ENCODE measurements at places on chromosomes 5 and 9.

- DNase-seq: no peak
Measured at GRCh38 chr9:34484678-34485077, 26.1 kb downstream of the DNAI1 start.

DNA sequence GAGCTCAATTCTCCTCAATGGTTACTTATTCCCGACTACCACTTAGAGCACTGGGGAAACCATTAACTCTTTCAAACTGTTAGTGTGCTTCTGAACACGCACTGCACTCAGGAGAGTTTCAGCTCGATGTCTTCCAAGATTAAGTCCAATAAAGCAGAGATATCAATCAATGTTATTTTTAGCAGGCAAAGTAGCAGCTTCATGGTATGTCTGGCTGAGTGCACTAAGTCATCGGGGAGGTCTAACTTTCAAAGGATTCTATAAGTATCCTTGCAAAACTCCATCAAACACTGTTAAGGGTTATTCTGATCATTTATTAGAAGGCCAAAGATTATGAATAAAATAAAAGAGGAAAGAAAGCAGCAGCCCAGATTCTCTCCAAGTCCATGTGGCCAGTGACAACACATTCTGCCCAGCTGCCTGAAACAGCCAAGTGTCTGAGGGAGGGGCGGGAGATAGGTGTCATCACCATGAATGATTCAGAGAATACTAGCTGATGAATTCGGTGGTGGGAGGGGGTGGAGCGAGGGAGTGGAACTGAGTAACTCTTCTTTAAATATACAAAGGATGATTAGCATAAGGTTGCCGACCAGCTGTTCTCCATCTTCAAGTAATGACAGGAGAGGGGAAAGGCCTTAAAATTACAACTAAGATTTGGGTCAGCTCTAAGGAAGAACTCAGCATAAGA lies 21.3 kb downstream of the NREP start:
- no peak for DNase-seq

DNA sequence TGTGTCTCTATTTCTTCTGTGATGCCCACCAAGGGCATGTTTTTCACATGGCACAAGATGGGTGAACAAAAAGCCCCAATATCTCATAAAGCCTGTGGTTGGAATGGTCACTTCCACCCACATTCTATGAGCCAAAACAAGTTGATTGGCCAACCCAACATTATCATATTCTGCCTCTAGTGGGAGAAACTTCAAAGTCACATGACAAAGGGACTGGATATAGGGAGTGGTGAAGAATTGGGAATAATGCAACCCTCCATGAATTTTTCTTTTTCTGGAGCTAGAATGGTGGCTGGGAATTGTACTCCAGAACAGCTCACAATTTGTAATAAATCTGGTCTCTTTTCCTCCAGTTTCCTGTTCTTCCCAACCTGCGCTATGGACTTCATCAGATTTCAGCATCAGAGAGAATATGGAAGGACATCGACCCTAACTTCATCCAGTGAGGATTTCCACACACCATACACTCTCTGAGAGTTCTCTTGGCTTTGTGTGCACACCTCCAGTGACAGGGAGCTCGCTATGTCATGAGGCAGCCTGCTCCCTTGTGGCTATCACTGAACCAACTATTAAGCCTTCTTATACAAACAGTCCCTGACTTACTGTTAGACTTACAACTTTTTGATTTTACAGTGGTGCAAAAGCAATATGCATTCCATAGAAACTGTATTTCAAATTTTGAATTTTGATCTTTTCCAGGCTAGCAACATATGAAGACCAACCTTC lies 12.0 kb upstream of the B4GALT1 start:
- no peak for DNase-seq

DNA sequence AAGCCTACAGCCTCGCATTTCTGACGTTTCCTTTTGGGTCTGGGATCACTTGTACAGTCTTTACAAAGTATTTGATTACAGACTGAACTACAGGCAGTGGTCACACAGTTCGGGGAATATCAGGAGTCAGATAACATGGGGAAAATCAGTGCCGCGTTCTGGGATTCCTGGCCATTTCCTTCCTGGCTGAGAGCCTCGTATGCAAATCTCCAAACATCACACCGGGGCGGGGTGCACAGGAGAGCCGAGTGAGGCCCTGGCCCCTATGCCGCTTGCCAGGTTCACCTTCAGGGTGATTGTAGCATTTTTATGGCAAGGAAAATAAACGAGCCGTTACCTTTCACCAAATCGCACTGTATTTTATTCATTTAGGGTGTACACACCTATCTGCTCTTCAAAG lies 29.6 kb upstream of the SLC9A3 start:
- no peak for DNase-seq

DNA sequence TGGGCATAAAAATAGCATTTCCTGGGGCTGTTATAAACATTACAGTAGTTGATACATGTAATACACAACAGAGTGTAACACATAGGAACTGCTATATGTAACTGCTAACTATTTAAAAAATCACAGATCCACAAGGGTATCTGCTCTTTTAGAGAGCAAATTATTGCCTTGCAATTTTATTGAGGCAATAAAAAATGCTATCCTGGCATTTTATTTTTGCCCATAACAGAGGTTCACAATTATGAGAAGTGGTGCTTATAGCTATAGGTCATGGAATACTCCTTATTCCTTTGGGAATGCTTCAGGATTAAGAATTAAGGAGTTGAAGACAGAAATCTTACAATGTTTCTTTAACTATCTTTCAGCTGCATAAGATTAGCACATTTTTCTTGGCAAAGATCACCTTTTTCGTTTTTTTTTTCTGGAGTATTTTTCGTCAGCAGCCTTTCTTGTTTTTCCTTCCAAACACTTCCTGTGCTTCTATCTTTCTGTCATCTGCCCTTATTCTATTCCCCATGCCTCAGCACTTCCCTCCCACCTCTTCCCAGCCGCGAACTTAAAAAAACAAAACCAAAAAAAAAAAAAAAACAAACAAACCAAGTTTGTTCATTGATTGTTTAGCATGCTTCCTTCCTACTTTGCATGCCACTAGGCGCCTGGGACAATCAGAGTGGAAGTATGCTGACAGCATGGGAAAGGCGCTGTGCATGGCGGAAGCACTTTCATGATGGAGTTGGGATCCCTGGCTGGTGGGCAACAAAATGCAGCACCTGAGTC lies 264.2 kb downstream of the MAST4 start:
- DNase-seq: no peak

- DNase-seq: no peak
Measured at GRCh38 chr9:135165003-135165711, 77.7 kb downstream of the OLFM1 start.

DNA sequence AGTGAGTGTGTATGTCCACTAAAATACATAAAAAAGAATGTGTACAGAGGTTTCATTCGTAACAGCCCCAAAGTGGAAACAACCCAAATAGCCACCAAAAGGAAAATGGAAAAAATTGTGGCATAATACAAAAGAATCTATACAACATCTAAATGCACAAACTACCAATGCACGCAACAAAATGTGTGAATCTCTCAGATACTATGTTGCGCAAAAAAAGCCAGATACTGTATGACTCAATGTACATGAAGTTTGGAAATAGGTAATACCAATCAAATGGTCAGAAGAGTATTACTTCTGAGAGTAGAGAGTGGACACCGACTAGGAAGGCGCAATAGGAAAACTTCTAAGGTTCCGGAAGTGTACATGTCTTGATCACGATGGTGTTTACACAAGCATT lies 2.4 kb downstream of the XPA start:
- no peak for DNase-seq

GRCh38 chr9:6605202-6605601 lies 40.3 kb downstream of the GLDC start:
- DNase-seq: no peak

GRCh38 chr9:99822109-99822805 lies 572 bp downstream of the NR4A3 start:
- DNase-seq: no peak

- DNase-seq: no peak
Measured at GRCh38 chr5:142322747-142323479, 1.9 kb downstream of the SPRY4 start.

GRCh38 chr9:113511047-113511521 lies 47.6 kb downstream of the RGS3 start:
- no peak for DNase-seq

GRCh38 chr9:31745468-31745867 lies 639.0 kb upstream of the ACO1 start:
- no peak for DNase-seq

DNA sequence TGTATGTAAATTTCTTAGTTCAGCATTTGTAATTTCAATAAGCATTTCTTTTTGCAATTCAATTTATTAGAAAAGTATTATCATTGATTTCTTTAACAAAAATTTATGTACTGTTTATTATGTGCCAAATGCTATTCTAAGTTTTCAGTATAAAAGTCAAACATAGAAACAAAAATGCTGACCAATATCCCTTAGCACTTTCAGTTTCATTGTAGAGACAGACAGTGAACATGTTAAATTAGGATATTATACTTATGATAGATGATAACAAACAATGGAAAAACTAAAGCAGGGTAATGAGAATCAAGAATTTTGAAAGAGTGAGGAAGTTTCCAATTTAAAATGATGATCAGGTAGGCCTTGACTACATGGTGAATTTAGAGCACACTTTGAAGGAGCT lies 1106.0 kb downstream of the TAF11L14 start:
- DNase-seq: no peak

DNA sequence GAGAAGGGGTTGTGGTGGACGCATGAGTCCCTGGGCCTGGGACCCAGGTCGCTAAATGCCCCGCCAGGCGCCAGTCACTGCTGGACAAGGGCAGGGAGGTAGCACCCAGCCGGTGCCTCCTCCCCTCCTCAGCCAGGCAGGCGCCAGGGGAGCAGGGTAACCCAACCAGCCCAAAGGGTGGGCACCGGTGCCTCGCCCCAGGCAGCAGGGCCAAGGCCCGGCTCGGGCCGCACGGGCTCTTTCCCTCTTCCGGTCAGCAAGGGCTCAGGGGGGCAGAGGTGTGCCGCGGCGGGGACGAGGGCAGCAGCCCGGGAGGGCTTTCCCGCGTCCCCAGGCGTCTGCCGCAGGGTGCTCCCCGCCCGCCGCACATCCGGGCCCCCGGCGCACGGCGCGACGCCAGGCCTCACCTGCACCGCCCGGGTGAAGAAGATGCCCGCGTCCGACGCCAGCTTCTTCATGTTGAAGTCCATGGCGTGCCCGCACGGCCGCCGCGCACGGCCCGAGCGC lies 393 bp downstream of the SH3GLB2 start:
- DNase-seq: peak; percentile 21
